ENCODE measurements at places on chromosomes 6 and 20. TPM values are rescaled to one million over a fixed set of nuclear protein-coding genes. Genes with fewer than 3 reads are reported as not detected.

Gene CTCFL
- not detected for total RNA-seq

Gene C6orf15
- total RNA-seq, result not detected

Gene CRISP3
- not detected for total RNA-seq

Gene HDGFL1
- not detected for total RNA-seq

Gene C20orf204
- total RNA-seq, result 35.6 TPM

Gene CST3
- 0.30 TPM for total RNA-seq

Gene HLA-DMA
- 19.4 TPM for total RNA-seq

Gene TCF21
- not detected for total RNA-seq

Gene EEF1A2
- total RNA-seq, result 0.94 TPM

Gene LY6G5C
- total RNA-seq, result 6.9 TPM

Gene FNDC11
- 0.74 TPM for total RNA-seq

Gene CCN6
- 0.25 TPM for total RNA-seq

Gene TEAD3
- 1.9 TPM for total RNA-seq

Gene LMBRD1
- 24.8 TPM for total RNA-seq

Gene FAM184A
- 18.4 TPM for total RNA-seq

Gene RNF39
- total RNA-seq, result not detected

Gene PAK5
- not detected for total RNA-seq

Gene LY6G5B
- total RNA-seq, result 26.9 TPM

Gene HLA-C
- total RNA-seq, result 974 TPM

Gene IL17F
- 12.3 TPM for total RNA-seq

Gene SRC
- total RNA-seq, result 6.2 TPM

Gene KIZ
- 30.9 TPM for total RNA-seq

Gene SPATS1
- total RNA-seq, result not detected

Gene SRXN1
- total RNA-seq, result 5.6 TPM

Gene OLIG3
- total RNA-seq, result 0.41 TPM

Gene PNLDC1
- total RNA-seq, result 0.37 TPM

Gene CST7
- total RNA-seq, result 174 TPM

Gene CPNE5
- total RNA-seq, result 0.48 TPM

Gene ACTR5
- 8.2 TPM for total RNA-seq

Gene GTSF1L
- not detected for total RNA-seq

Gene EFCAB8
- 1.7 TPM for total RNA-seq

Gene SLX4IP
- 7.3 TPM for total RNA-seq

Gene DST
- total RNA-seq, result 11.2 TPM

Gene GGTLC1
- total RNA-seq, result not detected

Gene HLA-B
- 3,527 TPM for total RNA-seq

Gene MOXD1
- total RNA-seq, result not detected

Gene POLR1C
- total RNA-seq, result 42.4 TPM

Gene GJA1
- total RNA-seq, result 0.19 TPM

Gene EMILIN3
- not detected for total RNA-seq

Gene BPI
- total RNA-seq, result not detected

Gene LST1
- total RNA-seq, result 24.6 TPM

Gene SLC16A10
- total RNA-seq, result 6.5 TPM

Gene MACROD2
- total RNA-seq, result not detected

Gene SNPH
- 7.8 TPM for total RNA-seq

Gene CDSN
- total RNA-seq, result not detected

Gene FILIP1
- not detected for total RNA-seq

Gene KIAA1755
- not detected for total RNA-seq

Gene SUMO4
- 5.4 TPM for total RNA-seq

Gene OR2W1
- not detected for total RNA-seq

Gene EYS
- total RNA-seq, result not detected

Gene ENPP4
- 5.8 TPM for total RNA-seq

Gene HRH3
- total RNA-seq, result not detected

Gene HNF4A
- total RNA-seq, result not detected

Gene OR12D3
- not detected for total RNA-seq

Gene MRPS10
- 39.0 TPM for total RNA-seq

Measured in activated T-cell treated with anti-CD3 and anti-CD28 coated beads, Interleukin-2, amount 50 U/mL, for 72 hours (primary cell).